MCF 10A (cell line): ENCODE measurements at places on chromosomes 11 and 22. TPM values are rescaled to one million over a fixed set of nuclear protein-coding genes. Genes with fewer than 3 reads are reported as not detected.

DNA sequence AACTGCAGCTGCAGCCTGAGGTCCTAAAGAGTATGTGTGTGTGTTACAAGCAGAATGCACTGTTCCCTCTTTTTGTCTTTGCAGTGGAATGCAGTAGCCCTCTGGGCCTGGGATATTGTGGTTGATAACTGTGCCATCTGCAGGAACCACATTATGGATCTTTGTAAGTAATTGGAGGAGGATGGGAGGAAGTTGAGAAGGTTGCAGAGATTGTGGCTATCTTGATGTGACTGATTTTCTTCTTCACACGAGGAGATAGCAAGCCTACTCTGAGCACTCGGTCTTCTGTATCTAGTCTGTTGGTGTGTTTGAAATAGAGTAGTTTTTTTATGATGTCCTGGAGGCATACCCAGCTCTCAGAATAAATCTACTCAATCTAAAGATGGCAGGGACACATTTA, 2.3 kb downstream of the RBX1 start:
- no peak for DNase-seq

DNA sequence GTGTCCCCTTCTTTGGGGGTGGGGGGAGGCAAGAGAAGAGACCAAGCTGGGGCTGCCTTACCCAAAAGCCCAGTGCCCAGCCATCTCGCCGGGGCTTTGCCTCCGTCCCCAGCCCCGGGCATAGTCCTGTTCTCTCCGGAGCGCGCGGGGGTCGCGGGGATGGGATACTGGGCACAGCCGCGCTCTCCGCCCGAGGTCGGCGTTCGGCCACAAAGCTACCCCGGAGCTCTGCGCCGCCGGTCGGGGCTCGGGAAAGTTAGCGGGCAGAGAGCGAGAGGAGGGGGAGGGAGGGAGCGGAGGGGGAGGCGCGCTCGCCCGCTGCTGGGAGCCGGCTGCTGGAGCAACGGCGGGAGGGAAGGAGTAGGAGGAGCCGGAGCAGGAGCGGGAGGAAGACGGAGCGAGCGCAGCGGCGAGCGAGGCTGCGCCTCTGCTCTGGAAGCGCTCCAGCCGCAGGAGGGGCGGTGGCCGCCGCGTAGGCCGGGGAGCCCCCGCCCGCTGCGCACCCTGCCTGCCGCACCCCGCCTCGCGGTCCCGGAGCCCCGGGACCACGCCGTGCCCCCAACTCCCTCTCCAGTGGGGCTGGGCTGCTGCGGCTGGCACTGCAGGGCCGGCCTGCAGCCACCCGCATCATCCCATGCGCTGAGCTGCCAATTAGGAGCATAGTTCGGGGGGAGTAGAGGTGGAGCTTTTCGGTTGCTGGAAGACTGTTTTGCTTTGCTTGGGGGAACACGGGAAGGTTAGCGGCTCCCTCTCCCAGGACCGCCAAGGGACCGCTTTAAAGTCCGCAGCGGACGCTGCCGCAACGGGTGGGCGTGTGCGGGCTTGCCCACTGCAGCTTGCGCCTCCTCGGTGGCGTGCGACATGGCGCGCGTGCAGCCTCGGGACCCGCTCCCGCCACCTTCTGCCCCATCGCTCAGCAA, at the start of gene SCN4B:
Gene SCN4B, minus strand, starts transcription at position 272 of the 920 bp plus-strand sequence. Its CDS starts 150 bp downstream, at position 122.
- DNase-seq: peak; percentile 50

GRCh38 chr22:48404801-48405447, 1422.7 kb downstream of the BRD1 start:
- DNase-seq: no peak

GRCh38 chr22:47600791-47601625, 838.6 kb downstream of the TBC1D22A start:
- no peak for DNase-seq

GRCh38 chr11:45031912-45032519, 81.3 kb upstream of the TP53I11 start:
- DNase-seq: no peak

GRCh38 chr11:66006891-66007176, 4.5 kb downstream of the BANF1 start:
- DNase-seq: no peak

- peak; percentile 36 for DNase-seq
Observed at GRCh38 chr11:102680945-102681344, 24.6 kb downstream of the MMP27 start.

DNA sequence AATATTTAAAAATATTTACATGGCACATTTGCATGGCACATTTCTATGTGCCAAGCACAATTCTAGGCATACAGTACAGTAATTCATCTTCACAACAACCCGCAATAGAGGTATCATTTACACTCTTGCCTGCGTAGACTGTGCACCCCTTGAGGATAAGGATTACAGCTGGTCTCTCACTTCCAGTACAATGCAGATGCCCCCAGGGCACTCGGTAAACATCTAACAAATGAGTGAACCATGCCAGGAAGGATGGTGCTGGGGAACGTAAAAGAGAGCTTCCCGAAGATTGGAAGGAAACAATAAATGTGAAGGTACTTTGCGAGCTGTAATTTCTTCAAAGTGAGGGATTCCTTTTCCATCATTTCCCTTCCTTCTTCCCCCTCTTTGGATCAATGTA, 1.3 kb downstream of the PRPF19 start:
- DNase-seq: no peak

DNA sequence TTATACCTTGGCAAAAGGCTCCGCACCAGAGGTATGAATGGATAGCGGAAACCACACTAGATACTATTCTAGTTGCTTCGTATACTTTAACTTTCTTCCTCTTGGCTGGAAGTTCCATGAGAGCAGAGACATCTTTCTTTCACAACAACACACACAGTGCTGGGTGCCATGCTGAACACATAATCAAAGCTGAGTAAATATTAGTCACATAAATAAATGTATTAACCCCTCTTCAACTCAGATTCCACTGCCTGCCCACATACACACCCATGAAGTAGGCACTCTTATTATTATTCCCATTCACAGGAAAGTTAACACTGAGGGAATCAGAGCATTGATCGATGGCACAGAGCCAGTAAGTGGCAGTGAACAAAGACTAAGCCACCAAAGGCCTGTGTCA, 35.4 kb downstream of the SPON1 start:
- DNase-seq: no peak

GRCh38 chr22:36824655-36825054, 7.8 kb upstream of the PVALB start:
- no peak for DNase-seq

DNA sequence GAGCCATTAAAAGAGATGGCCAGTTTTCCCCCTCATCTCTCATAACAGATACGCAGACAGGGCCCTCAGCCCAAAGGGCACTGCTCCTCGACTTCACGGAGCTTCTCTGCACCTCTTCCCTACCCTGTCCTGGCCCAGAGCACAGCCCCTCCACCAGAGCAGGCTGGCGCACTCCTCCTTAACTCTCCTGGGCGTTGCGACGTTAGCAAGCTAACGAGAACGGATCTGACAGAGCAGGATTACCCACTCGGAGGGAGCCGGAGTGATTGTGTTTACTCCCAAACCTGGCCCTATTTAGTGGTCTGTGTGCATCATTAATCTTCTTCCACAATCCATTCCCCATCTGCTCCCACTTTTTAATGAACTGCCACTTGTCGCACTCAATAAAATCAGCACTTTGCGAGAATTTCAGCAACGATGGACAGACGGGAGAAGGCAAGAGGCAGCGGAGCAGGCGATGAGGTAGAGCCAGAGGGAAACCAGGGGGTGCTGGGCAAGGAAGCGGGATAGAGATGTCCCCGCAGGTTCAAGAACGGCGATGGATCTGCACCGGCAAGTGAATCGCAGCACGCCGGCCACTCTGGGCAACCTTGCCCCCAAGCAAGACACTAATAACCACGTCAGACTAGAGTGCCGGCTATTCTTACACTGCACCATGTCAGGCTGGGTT, 159.4 kb downstream of the BUD13 start:
- no peak for DNase-seq

- DNase-seq: no peak
Observed at GRCh38 chr11:18253233-18253632, 4.8 kb upstream of the SAA2 start.

GRCh38 chr11:128488471-128488870, 98.9 kb downstream of the ETS1 start:
- DNase-seq: peak; percentile 92

DNA sequence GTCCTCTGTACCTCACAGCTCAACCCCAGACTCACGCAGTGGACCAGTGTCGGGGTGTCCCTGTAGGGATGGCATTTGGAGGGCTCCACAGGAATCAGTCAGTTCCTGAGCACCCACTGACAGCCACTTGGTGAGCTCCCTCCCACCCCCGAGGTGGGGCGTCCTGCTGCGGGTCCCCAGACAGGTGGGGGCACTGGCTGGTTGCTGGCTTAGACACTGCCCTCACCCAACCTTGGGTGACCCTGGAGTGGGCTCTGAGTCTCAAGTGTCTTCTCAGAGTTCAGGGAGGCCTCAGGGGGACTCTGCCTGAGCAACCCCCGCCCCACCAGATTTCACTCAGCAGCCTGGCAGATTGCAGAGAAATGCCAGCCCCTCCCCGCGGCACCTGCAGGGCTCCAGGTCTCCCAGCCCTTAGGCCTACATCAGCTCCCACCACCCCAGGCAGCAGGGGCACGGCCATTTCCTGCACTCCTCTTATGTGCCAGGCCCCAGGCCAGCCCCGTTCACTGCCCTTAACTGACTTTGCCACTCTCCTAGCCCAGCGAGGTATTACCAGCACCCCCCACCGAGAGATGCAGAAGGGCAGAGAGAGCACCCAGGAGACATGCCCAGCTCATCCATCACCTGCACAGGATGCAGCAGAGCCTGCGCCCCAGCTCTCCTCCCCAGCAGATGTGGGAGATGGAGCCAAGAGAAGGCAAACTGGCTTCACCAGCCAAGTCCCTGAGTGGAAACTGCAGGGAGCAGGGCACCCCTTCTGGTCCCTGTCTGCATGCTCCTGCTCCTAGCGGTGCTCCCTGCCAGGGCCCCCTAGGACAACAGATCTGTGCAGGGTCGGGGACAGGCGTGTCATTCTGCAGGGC, 2.4 kb downstream of the PRR5 start:
- DNase-seq: no peak

Gene DERL3
- total RNA-seq: not detected in 2 replicates

Gene MMP12
- total RNA-seq: not detected in 2 replicates

Gene MS4A8
- total RNA-seq: not detected in 2 replicates

Gene ARHGAP8
- total RNA-seq: 10.3 and 18.6 TPM in 2 replicates

Gene OR2AG1
- not detected in 2 replicates for total RNA-seq

Gene OR51I1
- total RNA-seq: not detected in 2 replicates

Gene OR10V1
- not detected in 2 replicates for total RNA-seq

Gene CCDC15
- 2.8 and 3.4 TPM in 2 replicates for total RNA-seq

Gene SBF1
- total RNA-seq: 82.1 and 106 TPM in 2 replicates

Gene PLA2G3
- total RNA-seq: not detected in 2 replicates

Gene RIC3
- 0.65 and 0.96 TPM in 2 replicates for total RNA-seq

Gene C11orf86
- total RNA-seq: not detected in 2 replicates

Gene OR52I1
- not detected in 2 replicates for total RNA-seq
